ENCODE measurements at places on chromosomes 2 and 18.

DNA sequence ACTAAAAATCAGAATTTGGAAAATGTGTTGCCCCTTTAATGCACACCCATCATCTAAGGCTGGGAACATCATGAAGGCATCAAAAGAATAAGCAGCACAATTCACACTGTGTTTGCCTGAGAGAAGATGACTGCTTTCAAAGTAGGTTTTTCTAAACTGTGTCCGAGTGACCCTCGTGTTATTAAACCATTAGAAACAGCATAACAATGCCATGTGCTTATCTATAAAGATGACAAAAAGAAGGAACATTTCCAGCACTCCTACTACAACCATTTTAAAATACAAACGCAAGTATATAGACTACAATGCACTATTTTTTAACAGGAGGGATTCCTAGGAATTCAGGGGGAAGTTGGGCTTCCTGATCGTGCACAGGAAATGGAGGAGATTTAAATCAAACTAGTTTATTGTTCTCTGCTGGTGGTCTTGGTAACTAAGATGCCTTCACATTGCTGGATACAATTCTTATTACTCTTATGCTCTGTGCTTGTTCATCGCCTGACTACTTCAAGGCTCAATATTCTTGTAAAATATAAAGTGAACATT lies 305.9 kb upstream of the CCDC68 start:
- no peak for DNase-seq

DNA sequence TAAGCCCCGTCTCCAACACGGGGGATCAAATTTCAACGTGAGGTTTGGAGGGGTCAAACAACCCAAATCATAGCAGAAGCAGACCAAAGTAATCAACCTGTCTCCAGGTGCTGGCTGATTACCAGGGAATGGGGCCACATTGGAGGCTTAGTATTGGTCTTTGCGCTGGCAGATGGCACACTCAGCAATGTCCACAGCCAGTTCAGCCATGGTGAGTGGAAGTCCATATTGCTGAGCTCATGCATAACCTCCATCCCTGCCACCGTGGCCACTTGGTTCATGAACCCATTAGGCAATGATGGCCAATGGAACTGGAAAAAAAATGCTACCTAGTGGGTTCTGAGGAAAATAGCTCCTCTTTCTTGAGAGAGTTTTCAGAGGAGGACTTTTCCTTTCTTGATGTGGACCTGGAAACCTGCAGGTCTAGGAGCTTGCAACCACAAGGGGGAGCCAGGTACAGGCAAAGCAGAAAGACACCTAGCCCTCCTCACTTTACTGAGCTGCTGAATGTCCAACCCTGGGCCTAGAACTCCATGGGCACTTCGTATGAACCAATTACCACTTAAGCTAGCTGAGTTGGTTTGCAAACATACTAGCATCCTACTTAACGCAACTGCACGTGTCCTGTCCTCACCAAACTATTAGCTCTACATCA lies 128.0 kb upstream of the GYPC start:
- DNase-seq: no peak

DNA sequence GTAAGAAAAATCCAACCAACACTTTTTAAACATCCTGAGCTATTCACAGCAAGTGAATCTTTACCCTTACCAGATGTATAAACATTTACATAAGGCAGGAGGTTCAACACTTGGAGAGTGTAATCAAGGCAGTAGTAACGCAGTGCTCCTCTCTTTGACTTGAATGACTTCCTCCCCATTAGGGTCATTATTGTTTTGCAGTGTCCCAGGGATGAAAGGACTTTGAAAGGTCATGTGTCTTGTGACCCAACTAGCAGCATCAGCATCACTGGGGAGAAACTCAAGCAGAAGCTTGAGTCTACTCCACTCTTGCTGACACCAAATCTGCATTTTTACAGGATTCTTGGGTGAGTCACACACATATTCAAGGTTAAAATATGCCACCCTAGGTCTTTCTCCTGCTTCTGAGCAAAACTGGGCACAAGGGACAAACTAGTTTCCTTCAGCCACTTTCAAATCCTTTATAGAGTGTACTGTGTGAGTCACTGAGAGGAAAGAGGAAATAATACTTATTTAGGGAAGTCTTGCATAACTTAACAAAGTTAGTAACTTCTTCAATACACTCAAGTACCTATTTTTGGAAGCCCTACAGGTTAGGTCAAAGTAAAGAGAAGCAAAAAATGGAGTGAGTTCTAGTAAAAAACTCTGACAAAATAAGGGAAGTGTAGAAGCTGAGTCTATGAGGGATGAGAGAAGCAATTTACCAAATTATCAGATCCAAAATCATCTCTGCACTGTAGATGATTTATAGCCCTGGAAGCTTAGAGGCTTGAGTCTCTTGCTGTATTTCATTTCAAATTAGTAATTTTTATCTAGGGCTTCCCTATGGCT lies 51.0 kb upstream of the EML4 start:
- no peak for DNase-seq

DNA sequence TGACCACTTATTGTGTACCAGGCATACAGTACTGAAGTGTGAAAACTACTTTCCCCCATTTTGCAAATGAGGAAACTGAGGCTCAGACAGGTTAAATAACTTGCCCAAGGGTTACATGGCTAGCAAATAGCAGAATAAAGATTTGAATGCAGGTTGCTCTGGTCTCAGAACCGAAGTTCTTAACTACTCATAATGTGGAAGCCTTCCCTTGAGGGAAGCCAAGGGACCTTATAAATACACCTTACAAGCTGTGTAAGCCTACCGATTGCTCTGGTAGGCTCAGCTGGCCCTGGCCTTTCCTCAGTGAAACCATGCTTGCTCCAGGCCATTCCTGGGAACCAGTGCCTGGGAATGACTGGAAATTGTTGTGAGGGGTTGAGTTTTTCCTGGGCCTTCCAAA lies 114.6 kb upstream of the CDCA7 start:
- DNase-seq: no peak

DNA sequence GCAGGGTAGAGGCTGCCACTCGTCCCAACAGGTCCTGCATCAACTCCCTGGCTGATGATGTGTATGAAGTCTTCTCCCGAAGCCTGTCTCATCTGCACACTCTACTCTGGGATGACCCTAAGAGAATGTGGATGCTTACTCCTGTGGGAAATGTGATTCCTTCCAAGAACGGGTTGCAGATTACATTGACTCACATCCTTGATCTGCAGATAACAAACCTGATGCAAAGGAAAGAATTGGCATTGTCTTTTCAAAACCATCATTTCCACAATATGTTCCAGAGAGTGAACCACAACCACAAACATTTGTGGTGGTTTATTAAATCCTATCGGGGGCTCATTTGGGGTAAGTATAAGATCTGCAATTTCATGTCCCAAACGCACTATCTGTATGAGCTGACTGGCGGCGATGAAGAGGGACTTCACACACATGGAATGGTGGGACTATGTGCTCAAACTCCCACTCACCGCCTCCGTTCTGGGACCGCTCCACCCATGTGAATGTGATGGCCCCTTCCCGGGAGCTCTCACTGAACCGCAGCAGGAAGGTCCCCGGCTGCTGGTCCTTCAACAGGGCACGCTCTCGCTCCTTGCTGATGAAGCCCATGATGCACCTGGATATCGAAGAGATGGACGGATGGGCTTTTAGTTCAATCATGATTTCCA lies 35.5 kb downstream of the STAT1 start:
- DNase-seq: no peak

DNA sequence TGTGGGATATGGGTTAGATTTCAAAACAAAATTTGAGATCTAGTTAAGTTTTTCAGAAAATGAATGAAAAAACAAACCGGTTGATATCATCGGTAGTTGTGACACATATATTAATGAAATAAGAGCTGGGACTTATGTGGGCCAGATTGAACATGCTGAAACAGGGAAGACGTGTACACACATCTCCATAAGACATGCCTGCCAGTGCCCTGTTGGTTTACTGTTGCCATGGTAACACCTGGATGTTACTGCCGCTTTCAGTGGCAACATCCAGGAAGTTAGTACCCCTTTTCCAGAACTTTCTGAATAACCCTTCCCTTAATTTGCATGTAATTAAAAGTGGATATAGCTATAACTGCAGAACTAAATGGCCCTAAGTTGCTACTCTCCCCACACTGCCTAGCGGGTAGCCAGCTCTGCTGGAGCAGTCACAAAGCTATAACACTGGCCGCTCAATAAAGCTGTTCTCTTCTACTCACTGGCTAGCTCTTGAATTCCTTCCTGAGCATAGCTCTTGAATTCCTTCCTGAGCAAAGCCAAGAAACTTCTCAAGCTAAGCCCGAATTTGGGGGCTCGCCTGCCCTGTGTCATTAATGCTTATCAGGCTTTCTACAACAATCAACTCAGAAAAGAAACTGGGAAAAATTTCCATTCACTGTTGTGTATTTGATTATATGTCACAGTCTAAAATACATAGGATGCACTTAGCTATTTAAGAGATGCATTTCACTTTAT lies 776.3 kb upstream of the CDH7 start:
- no peak for DNase-seq

GRCh38 chr2:38174646-38175423 lies 98.9 kb upstream of the CYP1B1 start:
- no peak for DNase-seq

DNA sequence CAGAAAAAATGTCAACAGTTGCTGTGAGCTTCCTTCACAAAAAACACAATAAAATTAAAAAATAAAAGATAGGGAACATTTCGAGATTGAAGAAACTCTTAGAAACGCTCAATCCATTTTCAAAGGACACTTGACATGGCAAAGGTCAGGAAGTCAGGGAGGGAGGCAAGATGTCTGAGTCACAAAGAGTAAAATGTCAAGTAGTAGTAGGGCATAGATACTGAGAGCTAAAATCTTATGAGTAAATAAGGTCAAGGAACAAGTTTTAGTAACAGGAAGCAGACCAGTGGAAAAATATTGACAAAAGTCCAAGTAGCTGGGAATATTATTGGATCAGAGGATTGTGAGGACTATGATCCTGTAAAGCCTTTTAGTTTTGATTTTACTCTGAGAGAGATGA lies 495.6 kb downstream of the TMX3 start:
- DNase-seq: no peak

DNA sequence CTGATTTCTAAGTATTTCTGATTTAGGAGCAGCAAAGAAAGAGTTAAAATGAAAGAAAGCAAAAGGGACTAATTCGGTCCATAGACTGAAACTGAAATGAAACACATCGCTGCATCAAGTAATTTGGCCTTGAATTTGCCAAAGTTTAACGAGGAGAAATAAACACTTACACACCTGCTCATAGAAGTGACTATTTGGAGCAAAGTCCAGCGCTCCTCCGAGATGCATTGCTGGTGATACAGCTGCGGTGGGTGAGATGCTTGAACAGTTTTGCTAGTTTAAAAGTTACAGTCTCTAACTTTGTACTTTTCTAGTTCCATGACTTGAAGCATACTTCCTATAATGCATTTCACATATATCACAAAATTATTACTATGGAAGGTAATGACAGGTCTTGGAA lies 18.3 kb downstream of the GALR1 start:
- no peak for DNase-seq

DNA sequence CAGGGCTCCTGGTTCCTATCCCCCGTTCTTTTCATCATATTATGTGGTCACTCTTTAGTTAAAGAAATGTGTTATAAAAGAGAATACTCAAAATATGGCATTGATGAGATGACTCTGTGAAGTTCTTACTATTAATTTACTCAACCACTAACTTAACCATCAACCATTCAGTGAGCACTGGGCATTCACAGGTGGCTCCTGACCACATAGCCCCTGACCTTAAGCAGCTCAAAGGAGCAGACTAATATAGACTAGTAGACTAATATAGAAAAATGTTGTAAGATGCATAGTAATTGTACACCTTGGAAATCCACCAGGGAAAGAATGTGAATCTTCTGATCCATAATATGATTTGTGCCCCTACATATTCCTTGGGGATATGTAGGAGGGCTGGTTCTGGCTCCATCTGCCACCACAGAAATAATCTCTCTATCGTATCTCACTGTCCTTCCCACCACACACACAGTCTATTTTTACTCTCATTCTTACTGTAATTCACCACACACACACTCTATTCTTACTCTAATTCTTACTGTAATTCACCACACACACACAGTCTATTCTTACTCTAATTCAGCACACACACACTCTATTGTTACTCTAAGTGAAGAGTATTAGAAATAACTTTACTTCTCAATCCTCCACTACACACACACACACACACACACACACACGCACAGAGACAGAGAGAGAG lies 188.9 kb upstream of the ITGA4 start:
- no peak for DNase-seq

- DNase-seq: no peak
Observed at GRCh38 chr2:407630-408029, 119.7 kb upstream of the ALKAL2 start.

DNA sequence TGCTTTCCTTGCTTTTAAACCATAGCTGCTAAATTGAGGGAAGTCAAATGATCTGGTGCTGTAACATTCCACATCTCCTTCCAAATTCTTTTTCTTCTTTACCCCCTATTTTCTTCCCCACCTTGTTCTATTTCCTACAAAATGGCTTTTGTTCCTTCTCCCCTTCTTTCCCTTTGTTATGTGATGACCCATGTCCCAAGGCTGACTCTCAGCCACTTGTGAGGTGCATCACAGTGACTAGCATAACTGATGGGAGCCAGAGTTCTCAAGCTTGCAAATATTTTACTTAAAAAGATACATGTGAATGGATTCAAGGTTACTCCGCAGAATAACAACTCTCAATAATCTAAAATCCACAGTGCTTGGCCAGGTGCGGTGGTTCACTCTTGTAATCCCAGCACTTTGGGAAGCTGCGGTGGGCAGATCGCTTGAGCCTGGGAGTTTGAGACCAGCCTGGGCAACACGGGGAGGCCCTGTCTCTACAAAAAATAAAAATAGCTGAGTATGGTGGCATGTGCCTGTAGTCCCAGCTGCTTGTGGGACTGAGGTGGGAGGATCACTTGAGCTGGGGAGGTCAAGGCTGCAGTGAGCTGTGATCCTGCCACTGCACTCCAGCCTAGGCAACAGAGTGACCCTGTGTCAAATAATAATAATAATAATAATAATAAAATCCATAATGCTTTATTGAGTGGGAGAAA lies 100.1 kb upstream of the CERS6 start:
- no peak for DNase-seq

- no peak for DNase-seq
Observed at GRCh38 chr2:145597809-145598208, 1077.9 kb upstream of the ZEB2 start.
